ENCODE measurements at places on chromosomes 1 and 21.

- DNase-seq, result no peak
These were observed 151.7 kb downstream of the SEC16B start for GRCh38 chr1:177817937-177818875.

DNA sequence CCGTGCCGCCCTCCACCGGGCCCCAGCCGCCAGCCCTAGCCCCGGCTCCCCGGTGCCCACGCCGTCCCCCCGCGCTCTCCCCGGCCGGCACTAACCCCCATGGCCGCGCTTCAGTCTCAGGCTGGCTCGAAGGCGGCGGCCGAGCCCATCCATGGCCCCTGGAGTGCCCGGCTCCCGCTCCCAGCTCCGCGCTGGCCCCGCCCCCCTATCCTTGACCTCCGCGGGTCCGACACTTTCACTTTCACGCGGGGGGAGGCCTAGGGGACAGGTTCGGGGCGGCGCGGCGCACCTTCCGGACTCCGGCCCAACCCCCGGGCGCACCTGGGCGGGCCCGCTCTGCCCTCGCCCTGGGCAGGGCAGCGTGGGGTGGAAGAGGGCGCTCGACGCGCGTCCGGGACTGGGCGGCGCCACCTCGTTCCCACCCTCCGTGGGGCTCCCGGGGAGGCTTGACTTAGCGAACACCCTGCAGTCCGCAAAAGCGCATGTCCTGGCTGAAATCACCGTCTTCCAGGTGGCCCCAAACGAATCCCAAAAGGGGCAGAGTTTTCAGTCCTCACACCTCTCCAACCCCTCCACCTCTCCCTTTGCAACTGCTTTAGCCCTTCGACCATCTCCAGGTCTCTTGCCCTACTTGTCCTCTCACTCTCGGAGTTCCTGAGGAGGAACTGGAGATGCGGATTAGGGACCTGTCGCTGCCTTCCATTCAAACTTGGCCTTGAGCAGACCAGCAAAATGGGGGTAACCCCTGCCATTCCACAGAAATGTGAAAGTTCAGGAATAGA, 3.9 kb upstream of the DENND2D start:
- DNase-seq, result peak; percentile 81

DNA sequence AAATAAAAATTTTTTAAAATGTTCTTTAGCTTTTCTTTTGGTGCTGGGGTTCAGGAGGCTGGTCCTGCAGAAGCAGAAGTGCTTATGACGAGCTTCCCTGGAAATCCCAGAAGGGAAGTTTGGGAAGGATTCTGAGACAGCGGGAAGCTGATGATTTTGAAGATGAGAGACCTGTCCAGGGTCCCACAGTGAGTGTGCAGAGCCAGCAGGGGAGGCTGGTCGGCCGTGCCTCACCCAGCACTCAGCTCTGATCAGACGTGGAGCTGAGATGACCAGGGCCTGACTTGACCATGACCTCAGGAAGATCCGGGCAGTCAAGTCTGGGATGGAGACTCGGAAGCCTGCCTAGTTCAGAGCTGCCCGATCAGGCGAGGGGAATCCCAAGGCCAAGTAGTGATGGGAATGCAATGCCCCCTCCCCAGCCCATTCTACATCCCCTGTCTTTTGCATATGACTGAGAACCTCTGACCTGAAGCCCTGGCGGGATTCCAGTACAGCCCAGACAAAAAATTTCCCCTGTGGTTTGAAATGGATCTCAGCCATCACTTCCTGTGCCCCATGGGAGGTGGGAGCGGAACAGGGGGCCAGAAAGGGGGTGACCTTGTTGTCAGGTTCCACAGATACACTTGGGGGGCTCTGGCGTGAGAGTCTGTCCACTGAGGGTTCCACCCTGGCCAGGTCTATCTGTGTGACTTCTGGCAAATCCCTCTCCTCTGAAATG, 96.8 kb upstream of the RUNX3 start:
- DNase-seq, result no peak

- DNase-seq, result no peak
These were observed 2.1 kb downstream of the PFKL start for GRCh38 chr21:44301961-44302406.

- DNase-seq, result peak; percentile 69
These were observed 9.5 kb downstream of the JAK1 start for GRCh38 chr1:64956733-64957441.

DNA sequence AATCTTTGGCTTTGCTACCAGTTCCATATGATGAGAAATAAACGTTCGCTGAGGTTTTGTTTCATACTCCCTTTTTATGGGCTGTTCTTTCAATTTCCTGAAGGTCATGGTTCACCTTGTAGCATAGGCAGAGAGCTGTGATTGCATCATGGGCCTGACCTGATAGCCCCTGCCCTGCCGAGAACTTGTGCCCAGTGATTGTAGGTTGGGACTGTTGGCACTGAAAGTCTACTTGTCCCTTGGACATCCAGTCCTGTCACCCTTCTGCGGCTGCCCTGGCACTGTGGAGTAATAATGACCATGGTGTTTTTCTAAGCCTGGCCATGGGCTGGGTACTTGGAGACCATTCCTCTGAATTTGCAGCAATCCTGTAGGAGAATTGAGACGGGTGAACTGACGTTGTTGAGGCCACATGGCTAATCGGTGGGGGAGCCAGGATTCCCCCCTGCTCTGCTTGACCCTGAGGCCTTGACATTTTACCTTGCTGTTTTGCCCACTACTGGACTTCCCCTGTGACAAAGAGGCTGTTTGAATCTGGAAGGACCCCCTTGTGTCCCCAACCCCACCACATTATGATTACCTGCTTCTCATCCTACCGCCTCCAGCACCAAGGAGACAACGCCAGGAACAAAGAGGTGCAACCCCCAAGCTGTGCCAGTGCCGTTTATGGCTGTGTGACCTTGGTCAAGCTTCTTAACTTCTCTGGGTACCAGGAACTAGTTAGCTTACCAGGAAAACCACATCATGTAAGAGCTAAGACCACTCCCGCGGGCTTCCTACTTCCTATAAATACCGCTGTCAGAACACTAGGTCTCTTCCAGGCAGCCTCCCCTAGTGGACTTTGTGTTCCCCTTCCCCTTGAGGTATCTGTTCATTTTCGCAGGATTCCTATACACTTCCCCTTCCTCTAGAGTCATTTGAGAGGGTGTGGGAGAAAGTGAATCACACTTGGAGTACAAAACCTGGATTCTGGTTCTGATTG, 23.4 kb downstream of the SESN2 start:
- no peak for DNase-seq

- no peak for DNase-seq
These were observed 17.0 kb upstream of the CAPN8 start for GRCh38 chr1:223682502-223682901.

- no peak for DNase-seq
These were observed 264.0 kb downstream of the NUF2 start for GRCh38 chr1:163585796-163586195.

GRCh38 chr1:151311589-151312331, 15.5 kb downstream of the PI4KB start:
- no peak for DNase-seq

- DNase-seq, result no peak
These were observed 95.5 kb downstream of the SDCCAG8 start for GRCh38 chr1:243351337-243351736.

GRCh38 chr1:69688193-69688592, 120.5 kb downstream of the LRRC7 start:
- DNase-seq, result no peak

- no peak for DNase-seq
These were observed 264.3 kb downstream of the PTPRU start for GRCh38 chr1:29500651-29501050.

- DNase-seq, result no peak
These were observed 163.2 kb upstream of the NBPF11 start for GRCh38 chr1:148315071-148315811.

DNA sequence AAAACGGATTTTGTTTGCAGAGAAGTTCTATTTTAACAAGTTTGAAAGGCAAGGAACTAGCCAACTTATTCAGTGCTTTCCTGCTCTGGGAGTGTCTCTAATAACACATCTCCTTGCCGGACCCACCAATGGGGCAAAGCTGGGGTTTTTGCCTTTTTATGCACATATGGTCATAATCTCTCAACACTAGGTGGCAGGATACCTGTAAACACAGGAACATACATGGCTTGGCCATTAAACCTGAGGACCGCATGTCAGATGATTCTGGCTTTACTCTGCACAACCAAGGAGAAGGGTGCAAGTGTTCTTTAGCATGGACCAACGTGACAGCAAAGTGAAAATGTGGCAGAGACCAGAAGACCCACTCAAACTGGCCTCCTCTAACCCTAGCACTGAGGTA, 4.9 kb downstream of the TMEM9 start:
- no peak for DNase-seq

- DNase-seq, result no peak
These were observed 18.0 kb downstream of the AGPAT3 start for GRCh38 chr21:43882952-43883545.

DNA sequence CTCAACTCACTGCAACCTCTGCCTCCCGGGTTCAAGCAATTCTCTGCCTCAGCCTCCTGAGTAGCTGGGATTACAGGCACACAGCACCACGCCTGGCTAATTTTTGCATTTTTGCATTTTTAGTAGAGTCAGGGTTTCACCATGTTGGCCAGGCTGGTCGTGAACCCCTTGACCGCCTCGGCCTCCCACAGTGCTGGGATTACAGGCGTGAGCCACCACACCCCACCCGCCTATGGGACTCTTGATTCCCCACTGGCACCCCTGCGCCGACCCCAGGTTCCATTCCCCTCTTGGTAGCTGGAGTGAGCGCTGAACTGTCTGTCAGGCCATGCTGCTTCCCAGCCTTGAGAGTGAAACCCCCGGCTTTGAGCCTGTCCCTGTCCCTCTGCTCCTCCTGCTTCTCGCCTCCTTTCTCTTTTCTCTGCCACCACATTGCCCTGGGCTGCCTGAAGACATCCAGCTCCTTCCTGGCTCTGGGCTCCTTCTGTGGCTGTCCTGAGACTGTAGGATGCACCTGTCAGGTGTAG, 48.8 kb downstream of the IER5 start:
- no peak for DNase-seq

DNA sequence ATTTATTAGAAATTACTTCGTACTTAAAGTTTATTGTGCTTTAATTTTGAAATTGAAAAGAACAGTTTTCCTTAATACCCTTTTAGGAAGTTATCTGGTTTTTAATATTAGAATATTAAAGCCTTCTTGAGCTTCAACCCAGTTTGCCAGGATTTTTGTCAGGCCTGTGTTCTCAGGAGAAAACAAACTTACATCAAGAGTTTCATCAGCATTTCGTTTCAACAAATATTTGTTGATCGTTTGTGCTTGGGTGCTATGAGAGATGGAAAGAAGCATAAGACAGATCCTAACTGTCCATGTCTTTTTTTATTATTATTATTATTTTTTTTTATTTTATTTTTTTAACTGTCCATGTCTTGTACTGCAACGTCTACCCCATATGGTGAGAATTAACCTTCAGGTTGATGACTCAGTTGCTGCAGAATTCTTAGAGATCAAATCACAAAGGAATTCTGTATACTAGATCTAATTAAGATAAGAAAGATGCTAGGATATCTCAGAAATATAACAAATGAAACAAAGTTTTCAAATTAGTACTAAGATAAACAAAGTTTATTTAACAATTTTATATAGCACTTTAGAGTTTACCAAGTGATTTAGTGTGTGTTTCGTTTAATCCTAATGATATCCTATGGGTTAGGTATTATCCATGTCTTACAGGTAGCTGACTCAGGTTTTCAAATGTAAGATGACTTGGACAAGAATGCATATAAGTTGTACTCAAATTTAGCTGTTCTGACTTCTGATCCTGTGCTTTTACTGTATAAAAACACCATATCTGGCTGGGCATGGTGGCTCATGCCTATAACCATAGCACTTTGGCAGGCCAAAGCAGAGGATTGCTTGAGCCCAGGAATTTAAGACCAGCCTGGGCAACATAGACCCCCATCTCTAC, 14.3 kb downstream of the FBXO28 start:
- DNase-seq, result no peak

DNA sequence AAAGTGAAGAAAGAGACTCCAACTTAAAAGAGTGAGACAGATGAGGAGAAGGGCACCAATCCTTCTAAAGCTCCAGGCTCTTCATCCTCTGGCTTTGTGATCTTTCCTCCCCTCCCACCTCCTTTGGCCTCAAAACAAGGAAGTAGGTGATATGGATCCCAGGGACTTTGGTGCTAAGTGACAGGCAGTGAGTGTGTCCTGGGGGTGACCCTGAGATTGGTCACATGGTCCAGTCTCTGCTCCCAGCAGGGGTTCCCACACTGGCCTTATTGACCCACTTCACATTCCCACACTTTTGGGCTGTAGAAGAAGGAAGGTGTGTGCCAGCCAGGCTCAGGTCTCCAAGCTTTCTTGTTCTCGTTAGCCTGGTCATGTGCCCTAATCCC, 401.2 kb upstream of the PROX1 start:
- DNase-seq, result no peak

DNA sequence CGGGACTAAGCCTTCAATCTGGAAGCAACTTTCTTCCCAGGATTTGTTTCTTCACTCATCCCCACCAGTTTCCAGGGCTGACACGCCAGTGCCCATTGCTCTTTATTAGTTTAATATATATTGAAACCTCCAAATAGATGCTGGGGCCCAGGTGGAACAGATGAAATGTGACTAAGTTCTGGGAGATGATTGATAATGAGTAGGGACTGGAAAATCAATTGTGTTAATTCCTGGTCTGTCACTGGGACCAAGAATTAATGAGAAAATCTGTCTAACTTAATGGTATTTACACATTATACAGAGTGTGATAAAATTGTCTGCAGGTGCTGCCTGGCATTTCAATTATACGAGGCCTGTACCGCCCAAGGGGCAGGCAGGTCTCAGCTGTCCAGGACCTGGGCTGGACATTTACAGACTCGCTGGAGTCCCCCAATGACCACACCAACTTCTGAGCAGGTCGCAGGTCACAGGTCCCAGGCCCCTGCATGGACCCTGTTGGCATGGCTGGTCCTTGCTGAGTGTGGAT, 35.8 kb downstream of the UBIAD1 start:
- no peak for DNase-seq

DNA sequence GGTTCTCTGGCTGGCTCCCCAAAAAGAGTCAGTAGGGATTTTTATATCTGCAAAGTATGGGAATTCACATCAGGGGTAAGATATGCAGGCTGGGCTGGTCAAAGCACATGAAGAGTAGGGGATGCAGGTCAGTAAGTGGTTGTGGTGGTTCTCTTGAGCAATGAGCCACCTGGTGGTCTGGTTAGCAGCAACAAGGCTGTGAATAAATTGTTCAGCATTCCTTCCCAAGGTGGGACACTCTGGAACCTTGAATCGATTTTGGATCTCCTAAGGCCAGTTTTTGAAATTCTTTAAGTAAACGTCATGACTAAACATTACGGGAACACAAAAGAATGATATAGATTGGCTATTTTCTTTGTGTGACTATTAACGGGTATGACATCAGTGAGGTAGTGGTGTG, 563.0 kb upstream of the NEGR1 start:
- DNase-seq, result no peak

- DNase-seq, result no peak
These were observed 85.3 kb downstream of the GLIS1 start for GRCh38 chr1:53653631-53654030.

GRCh38 chr1:223000632-223001031, 142.4 kb downstream of the TLR5 start:
- DNase-seq, result no peak

- no peak for DNase-seq
These were observed 30.1 kb downstream of the KCNAB2 start for GRCh38 chr1:6075748-6076147.

- no peak for DNase-seq
These were observed 42.9 kb downstream of the COL18A1 start for GRCh38 chr21:45447821-45448220.

GRCh38 chr1:41933106-41933505, 14.4 kb upstream of the HIVEP3 start:
- DNase-seq, result peak; percentile 13

- DNase-seq, result peak; percentile 9
These were observed 2.3 kb downstream of the SPEN start for GRCh38 chr1:15849775-15850324.

GRCh38 chr1:184827600-184828368, 73.1 kb upstream of the EDEM3 start:
- no peak for DNase-seq

- DNase-seq, result no peak
These were observed 579.2 kb upstream of the PKN2 start for GRCh38 chr1:88104886-88105285.
